Activated naive CD4-positive, alpha-beta T cell treated with anti-CD3 and anti-CD28 coated beads for 36 hours (primary cell): ENCODE measurements at places on chromosomes 5 and 9.

GRCh38 chr9:134128727-134129679 is 6.9 kb upstream of the WDR5 start:
- H3K4me1 ChIP-seq = peaks cover 5% of the 10 kb centered on the region
- H3K4me3 ChIP-seq = no peak overlapping the region
- no peak for DNase-seq
- H3K27me3 ChIP-seq = no peaks in the 10 kb centered on the region
- no peak overlapping the region for H3K27ac ChIP-seq
- H3K36me3 ChIP-seq = no peaks in the 10 kb centered on the region

GRCh38 chr5:142784401-142784955 is 14.3 kb downstream of the ARHGAP26 start:
- peak overlapping the region; percentile 10 for H3K27ac ChIP-seq
- H3K4me3 ChIP-seq = no peak overlapping the region

GRCh38 chr5:39948867-39949468 is 524.2 kb upstream of the DAB2 start:
- peaks cover 5% of the 10 kb centered on the region for H3K4me1 ChIP-seq
- no peaks in the 10 kb centered on the region for H3K27me3 ChIP-seq
- no peak overlapping the region for H3K4me3 ChIP-seq
- DNase-seq = peak; percentile 79

DNA sequence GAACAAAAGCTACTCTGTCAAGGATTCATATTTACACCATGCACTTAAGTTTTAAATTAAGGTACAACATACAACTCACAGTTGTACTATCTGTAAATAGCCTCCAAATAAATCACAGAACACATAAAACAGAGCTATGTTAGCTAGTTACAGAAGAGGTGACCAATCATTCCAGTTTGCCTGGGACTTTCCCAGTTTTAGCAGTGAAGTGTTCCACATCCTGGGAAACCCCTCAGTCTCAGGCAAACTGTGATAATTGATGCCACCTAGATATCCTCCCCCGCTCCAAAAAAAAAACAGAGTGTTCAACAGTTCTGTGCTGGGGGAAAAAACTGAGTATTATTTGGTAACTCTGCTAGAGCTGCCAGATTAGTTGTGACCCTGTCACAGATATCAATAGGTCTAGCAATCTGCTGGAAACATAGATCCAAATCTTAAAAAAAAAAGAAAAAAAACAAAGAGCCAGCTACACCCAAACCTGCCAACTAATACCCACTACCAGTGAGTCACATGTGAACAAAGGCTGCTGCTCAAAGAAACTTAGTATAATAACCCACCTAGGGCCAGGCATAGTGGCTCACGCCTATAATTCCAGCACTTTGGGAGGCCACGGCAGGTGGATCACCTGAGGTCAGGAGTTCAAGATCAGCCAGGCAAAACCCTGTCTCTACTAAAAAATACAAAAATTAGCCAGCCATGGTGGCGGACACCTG is 5.7 kb downstream of the TBCA start:
- H3K27me3 ChIP-seq = no peaks in the 10 kb centered on the region
- peaks cover 53% of the 10 kb centered on the region for H3K36me3 ChIP-seq
- peaks cover 66% of the 10 kb centered on the region for H3K4me1 ChIP-seq
- peak; percentile 35 for DNase-seq

DNA sequence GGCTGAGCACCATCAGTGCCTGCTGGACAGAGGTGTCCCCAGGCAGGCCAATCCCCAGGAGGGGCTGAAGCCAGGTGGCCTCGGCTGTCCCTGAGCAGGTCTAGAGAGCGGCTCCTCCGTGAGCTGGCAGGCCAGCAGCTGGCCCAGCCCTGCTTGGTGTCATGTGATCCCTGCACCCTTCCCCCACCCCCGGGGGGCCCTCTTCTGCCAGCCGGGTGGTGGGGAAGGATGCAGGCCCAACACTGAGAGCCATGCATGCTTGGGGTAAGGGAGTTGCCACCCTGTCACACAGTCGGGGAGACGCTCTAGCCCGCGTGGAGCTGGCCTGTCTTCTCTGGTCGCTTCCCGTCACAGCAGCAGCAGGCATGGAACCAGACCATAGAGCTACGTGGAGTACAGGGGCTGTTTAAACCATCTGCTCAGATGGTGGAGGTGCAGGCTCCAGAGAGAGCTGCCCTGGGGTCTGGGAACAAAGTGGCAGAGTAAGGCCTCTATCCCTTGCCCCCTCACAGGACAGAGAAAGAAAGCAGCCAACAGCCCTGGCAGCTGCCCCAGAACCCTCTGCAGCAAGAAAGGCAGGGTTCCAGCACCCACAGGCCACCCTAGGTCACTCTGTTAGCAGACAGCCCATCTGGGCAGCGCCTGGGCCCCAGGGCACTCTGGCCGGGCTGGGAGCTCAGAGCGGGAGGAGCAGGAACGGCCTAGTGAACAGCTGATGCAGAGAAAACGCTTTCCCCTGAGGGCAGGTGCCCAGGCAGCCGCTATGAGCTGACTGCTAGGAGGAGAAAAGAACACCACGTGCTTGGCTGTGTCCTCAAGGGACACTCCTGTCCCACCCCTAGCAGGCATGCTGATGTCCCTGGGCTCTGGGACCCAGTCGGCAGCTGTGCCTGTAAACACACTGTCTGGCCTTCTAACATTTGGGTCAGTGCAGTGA is 6.8 kb downstream of the RALGDS start:
- H3K27me3 ChIP-seq = no peaks in the 10 kb centered on the region
- peak overlapping the region; percentile 78 for H3K27ac ChIP-seq
- H3K4me3 ChIP-seq = no peak overlapping the region
- peaks cover 59% of the 10 kb centered on the region for H3K4me1 ChIP-seq
- no peak for DNase-seq

DNA sequence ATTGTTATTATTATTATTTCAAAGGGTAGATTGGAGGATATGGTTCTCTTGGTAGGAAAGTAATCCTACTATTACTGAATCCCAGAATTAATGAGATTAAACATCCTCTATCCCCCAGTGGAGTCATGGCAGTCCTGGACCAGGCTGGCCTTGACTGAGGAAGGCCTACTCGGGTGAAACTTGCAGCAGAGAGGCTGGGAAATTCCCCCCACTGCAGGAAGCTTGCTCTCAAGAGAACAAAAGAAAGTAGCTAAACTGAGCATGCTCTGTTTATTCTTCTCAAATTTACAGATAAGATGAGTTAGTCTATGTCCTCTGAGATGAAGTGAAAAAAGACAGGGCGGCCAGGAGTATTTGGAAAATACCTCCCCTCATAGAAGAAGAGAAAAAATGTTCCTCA is 233.9 kb upstream of the RPS23 start:
- H3K4me3 ChIP-seq = no peak overlapping the region
- no peaks in the 10 kb centered on the region for H3K36me3 ChIP-seq
- peaks cover 5% of the 10 kb centered on the region for H3K4me1 ChIP-seq
- H3K27me3 ChIP-seq = peaks cover 5% of the 10 kb centered on the region

DNA sequence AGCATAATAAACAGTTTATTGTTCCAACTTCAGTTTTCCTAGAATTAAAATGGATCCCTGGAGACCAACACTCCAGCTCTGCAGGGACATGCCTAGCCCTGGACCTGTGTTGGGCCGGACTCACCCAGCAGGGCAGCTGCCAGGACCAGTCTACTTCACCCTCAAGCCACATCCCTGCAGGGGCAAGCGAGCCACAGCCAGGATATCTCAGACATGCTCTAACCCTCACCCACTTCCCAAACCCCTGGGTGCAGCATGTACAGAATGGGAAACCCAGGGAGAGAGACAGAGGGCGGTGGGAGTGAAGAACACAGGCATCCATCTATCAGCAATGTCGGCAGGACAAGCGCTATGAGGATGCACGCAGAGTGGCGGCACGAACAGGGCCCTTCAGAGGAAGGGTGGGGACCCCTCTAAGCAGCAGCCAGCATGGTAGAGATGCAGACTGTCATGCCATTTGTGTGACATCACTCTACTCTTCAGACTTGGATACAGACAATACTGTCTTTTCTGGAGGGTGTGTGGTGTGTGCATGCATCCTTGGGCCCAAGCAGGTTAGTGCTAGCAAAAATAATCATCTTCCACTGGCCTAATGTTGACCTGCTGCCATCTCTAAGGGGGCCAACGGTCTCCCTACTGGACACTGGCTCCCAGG is 83.1 kb downstream of the SEMA4D start:
- H3K4me1 ChIP-seq = peaks cover 85% of the 10 kb centered on the region
- H3K27ac ChIP-seq = peak overlapping the region; percentile 33

- no peak overlapping the region for H3K4me3 ChIP-seq
- no peak for DNase-seq
- no peak overlapping the region for H3K27ac ChIP-seq
- H3K27me3 ChIP-seq = no peaks in the 10 kb centered on the region
These were observed 592.3 kb downstream of the MAT2B start for GRCh38 chr5:164097749-164098148.

GRCh38 chr5:36712706-36713105 is 106.3 kb downstream of the SLC1A3 start:
- H3K4me1 ChIP-seq = no peaks in the 10 kb centered on the region
- peaks cover 5% of the 10 kb centered on the region for H3K36me3 ChIP-seq
- H3K27me3 ChIP-seq = peaks cover 2% of the 10 kb centered on the region
- no peak overlapping the region for H3K4me3 ChIP-seq
- H3K27ac ChIP-seq = no peak overlapping the region
- DNase-seq = no peak

DNA sequence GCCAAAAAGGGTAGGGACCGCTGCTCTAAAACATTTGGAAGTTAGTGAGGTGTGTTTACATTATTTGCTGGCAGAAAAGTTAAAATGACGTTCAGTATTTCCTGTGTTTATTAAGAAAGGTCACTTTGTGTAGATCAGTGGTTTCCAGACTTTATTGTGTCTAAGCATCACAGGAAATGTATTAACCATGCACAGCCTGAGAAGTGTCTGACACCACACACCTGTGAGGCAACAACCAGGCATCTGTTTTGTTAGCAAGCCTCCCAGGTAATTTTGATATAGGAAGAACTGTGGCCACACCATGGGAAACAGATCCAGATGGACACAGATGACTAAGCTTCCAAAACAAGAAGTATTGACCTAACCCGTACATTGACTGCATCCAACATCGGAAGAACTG is 12.0 kb downstream of the TTC1 start:
- no peak overlapping the region for H3K27ac ChIP-seq
- no peaks in the 10 kb centered on the region for H3K27me3 ChIP-seq
- no peak for DNase-seq

- H3K4me1 ChIP-seq = peaks cover 50% of the 10 kb centered on the region
- H3K27ac ChIP-seq = peak overlapping the region; percentile 84
- DNase-seq = peak; percentile 29
- H3K27me3 ChIP-seq = peaks cover 2% of the 10 kb centered on the region
These were observed 167.6 kb upstream of the OTULINL start for GRCh38 chr5:14414007-14414406.

DNA sequence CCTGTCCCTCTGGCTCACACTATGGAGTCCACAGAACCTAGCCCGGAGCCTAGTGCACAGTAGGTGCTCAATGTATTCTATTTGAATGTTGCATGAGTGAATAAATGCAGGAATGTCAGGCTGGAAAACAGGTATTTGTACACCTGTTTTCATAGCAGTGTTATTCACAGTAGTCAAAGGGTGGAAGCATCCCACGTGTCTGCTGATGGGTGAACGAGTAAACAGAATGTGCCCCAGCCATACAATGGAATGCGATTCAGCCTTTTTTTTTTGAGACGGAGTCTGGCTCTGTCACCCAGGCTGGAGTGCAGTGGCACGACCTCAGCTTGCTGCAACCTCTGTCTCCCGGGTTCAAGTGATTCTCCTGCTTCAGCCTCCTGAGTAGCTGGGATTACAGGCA is 31.5 kb upstream of the IER5L start:
- no peak overlapping the region for H3K4me3 ChIP-seq
- H3K27me3 ChIP-seq = no peaks in the 10 kb centered on the region
- H3K4me1 ChIP-seq = peaks cover 28% of the 10 kb centered on the region

DNA sequence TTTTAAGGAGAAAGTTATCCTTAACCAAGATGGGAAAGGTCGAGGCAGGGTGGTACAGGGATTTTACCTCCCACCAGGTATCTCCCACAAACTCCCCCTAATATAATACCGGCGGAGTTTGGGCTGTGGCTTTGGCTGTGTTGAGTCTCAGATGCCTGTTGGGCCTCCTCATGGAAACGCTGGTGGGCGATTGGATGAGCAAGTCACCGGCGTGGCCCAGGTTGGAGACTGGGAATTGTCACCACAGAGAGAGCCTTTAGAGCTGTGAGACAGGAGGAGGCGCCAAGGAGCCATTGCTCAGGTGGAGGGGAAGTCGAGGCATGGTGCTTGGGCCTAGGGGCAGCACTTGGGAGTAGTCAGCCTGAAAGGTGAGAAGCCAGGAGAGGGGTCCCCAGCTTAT is 3.4 kb upstream of the CAMSAP1 start:
- peaks cover 67% of the 10 kb centered on the region for H3K36me3 ChIP-seq
- no peaks in the 10 kb centered on the region for H3K27me3 ChIP-seq
- H3K4me1 ChIP-seq = peaks cover 31% of the 10 kb centered on the region
- no peak overlapping the region for H3K4me3 ChIP-seq
- no peak overlapping the region for H3K27ac ChIP-seq

- no peak overlapping the region for H3K4me3 ChIP-seq
- no peaks in the 10 kb centered on the region for H3K4me1 ChIP-seq
- H3K27me3 ChIP-seq = no peaks in the 10 kb centered on the region
- H3K27ac ChIP-seq = no peak overlapping the region
These were observed 85.6 kb downstream of the CDH18 start for GRCh38 chr5:19902316-19902934.

GRCh38 chr5:58770136-58770535 is 187.3 kb downstream of the RAB3C start:
- H3K27me3 ChIP-seq = no peaks in the 10 kb centered on the region
- peaks cover 8% of the 10 kb centered on the region for H3K4me1 ChIP-seq
- DNase-seq = no peak
- no peaks in the 10 kb centered on the region for H3K36me3 ChIP-seq
- H3K4me3 ChIP-seq = no peak overlapping the region
- H3K27ac ChIP-seq = no peak overlapping the region

GRCh38 chr9:87662808-87663528 is 63.0 kb upstream of the CTSL start:
- peaks cover 1% of the 10 kb centered on the region for H3K36me3 ChIP-seq
- DNase-seq = peak; percentile 81
- H3K27ac ChIP-seq = no peak overlapping the region
- no peak overlapping the region for H3K4me3 ChIP-seq
- H3K27me3 ChIP-seq = peaks cover 2% of the 10 kb centered on the region

DNA sequence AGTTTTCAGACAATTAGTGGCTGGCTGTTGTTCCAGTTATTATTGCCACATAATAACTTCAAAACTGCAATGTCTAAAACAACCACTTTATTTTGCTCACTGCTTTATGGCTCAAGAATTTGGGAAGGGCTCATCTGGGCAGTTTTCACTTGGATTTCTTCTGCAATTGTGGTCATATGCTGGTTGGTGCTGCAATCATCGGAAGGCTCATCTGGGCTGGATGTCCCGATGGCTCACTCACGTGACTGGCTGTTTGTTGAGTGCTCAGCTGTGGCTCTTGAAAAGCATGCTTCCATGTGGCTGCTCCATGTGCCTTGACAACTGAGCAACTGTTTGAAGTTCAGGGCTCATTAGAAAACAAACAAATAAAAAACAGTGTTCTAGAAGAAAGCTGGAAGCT is 1032.5 kb downstream of the DTWD2 start:
- no peaks in the 10 kb centered on the region for H3K36me3 ChIP-seq
- DNase-seq = no peak
- no peak overlapping the region for H3K4me3 ChIP-seq
- no peaks in the 10 kb centered on the region for H3K4me1 ChIP-seq
- no peaks in the 10 kb centered on the region for H3K27me3 ChIP-seq
- H3K27ac ChIP-seq = no peak overlapping the region
